PC-9 (cell line): ENCODE measurements at places on chromosomes 1 and 21. TPM values are rescaled to one million over a fixed set of nuclear protein-coding genes. Genes with fewer than 3 reads are reported as not detected.

DNA sequence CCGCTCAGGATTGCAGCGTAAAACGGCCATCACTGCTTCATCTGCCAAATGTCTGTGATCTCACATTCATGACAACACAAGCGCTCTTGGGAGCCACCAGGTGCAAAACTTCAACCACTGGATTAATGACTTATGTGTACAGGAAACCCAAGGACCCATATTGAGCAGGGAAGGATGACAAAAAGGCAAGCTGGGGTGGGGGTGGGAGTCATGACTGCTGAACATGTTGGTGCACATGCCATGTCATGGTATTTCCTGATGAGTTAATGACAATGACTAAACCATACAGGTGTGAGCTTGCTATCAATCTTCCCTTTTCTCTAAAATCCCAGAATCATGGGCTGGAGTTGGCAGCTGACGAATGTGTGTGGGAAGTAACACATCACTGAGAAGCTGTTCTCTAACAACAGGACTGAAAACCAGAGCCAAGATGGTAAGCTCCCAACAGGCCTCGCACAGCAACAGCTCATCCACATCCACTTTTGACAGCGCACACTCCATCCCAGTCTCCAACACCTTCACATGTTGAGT, 3.1 kb upstream of the SH2D5 start:
- no peak for DNase-seq

Gene PRDX6
- total RNA-seq, result 376 and 421 TPM in 2 replicates

Gene AK5
- total RNA-seq, result 0.28 and 1.2 TPM in 2 replicates

Gene ATP1B1
- 110 and 113 TPM in 2 replicates for total RNA-seq

Gene C1orf115
- 5.6 and 6.5 TPM in 2 replicates for total RNA-seq

DNA sequence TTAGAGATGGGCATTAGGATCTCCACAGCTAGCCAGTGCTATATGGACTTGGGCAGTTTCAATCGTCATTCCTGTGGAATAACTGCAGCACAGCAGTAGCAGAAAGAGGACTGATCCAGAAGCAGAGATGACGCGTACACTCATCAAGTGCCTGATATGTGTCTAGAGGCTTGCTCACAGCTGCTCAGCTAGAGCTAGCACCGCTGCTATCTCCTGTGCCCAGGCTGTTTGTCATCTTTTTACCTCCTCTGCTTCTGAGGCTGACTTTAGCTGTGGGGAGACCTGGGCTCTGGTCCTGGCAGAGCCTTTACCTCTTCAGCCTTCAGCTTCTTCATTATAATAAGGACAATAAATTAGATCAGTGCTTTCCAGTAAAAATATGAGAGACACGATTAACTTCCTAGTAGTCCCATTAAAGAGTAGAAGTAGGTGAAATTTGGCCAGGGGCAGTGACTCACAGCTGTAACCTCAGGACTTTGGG, 5.3 kb downstream of the TENT5C start:
- DNase-seq, result no peak

- no peak for DNase-seq
Observed at GRCh38 chr1:69504730-69505252, 62.9 kb upstream of the LRRC7 start.

Gene TUFT1
- 35.3 and 40.2 TPM in 2 replicates for total RNA-seq

DNA sequence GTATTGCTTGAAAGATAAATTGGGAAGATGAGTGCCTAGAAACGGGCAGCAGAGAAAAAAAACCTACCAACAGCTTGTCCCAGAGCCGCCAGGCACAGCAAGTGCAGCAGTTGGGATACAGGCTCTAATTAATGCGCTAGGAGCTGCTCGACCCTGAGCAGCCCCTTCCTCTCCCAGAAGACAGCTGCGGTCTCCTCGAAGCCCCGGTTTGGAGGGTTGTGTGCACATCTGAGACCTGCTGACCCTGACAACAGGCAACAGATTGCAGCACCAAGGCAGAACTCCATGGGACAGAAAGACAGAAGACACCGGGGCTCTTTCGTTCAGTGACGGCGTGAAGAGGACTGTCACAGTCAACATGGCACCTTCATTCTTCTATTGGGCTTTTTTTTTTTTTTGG, 101.4 kb downstream of the TSEN15 start:
- DNase-seq, result no peak

Gene FCRL2
- total RNA-seq, result not detected in 2 replicates

- DNase-seq, result peak; percentile 48
Observed at GRCh38 chr1:16235944-16236510, 956 bp downstream of the CPLANE2 start.

GRCh38 chr21:44010429-44010828, 1.7 kb upstream of the TRAPPC10 start:
- no peak for DNase-seq

- no peak for DNase-seq
Observed at GRCh38 chr1:93771843-93772242, 90.2 kb upstream of the BCAR3 start.

Gene TRIM63
- not detected in 2 replicates for total RNA-seq

DNA sequence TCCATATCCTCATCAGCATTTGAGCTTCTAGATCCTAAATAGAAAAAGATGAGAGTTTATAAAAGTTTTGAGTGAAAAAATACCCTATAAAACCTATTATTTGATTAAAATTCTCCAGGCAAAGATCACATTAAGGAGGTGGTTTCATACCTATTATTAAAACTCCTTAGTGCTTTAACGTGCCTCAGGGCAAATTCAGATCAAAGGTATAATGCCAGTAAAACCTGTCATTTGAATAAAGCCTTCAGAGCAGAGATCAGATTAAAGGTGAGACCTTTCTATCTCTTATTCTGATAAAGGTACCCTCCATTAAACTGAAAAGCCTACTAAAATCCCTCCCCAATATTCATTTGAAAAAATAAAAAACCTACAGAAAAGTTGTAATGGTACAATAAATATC, 34.3 kb upstream of the TRIM33 start:
- no peak for DNase-seq

- no peak for DNase-seq
Observed at GRCh38 chr21:44846485-44847260, 26.8 kb downstream of the PTTG1IP start.

Gene FAM163A
- total RNA-seq, result not detected in 2 replicates
